RWPE2 (cell line): ENCODE measurements at places on chromosomes 4 and X.

- no peak for DNase-seq
Observed at GRCh38 chr4:36091997-36092396, 152.3 kb downstream of the ARAP2 start.

- no peak for DNase-seq
Observed at GRCh38 chr4:155785828-155786227, 27.0 kb downstream of the GUCY1B1 start.

DNA sequence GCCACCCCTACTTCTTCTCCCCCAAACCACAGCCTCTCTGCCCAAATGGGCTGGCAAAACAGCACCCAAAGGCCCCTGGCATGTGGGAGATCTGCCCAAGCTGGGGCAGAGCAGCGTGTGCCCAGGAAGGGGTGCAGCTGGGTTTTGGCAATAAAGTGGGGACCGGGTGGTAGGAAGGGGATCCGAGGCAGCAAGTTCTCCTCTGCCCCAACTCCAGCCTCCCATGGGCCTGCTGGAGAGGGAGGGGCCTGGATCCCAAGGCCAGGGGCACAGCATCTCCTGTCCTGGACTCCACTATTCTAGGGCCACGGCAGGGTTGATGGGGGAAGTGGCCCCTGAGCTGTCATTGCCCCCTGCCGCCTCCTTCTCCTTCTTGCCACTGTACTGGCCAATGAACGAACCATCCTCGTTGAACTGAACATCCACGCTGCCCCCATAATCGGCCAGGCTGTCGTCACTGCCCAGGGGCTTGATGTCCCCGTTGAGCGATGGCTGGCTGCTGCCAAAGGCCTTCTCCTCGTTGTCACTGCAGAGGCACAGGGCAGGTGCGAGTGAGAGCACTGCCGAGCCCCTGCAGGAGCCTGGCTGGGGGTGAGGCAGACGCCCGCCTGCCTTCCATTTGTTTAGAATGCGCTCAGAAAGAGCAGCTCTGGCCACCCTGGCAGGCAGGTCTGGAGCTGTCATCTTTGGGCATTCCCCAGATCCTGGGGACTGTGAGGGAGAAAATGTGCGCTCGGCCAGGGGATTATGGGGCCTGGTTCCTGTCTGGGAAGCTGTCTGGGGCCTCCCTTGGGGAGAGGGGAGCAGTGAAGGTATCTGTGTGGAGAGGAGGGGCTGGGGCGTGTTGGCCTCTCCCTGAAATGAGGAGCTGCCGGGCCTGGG lies 23.4 kb downstream of the L1CAM start:
- DNase-seq: no peak

- no peak for DNase-seq
Observed at GRCh38 chr4:139966383-139966782, 187.6 kb downstream of the MAML3 start.

DNA sequence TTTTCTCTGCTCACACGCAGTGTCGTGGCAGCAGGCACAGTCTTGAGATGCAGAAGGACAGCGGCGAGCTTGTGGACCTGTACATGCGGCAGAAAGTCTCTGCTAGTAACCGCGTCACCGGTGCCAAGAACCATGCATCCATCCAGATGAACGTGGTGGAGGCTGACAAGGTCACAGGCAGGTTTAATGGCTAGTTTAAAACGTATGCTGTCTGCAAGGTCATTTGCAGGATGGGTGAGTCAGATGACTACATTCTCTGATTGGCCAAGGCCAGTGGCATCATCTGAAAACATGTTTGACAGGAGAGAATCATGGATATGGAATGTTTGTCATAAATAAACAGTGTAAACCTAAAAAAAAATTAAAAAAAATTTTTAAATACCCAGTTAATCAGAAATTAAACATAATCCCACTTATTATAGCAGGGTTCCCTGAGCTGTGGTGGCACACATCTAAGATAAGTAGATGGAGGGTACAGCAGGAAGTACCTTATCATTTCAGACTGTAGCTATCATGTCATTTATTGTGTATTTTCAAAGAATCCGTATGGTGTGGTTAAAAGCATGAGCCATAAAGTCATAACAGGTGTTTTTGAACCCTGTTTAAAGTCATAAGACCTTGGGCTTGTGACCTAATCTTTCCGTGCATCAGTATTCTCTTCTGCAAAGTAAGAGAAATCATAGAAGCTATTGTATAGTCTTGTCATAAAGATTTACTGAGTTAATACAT lies 7.5 kb upstream of the BMP2K start:
- no peak for DNase-seq

DNA sequence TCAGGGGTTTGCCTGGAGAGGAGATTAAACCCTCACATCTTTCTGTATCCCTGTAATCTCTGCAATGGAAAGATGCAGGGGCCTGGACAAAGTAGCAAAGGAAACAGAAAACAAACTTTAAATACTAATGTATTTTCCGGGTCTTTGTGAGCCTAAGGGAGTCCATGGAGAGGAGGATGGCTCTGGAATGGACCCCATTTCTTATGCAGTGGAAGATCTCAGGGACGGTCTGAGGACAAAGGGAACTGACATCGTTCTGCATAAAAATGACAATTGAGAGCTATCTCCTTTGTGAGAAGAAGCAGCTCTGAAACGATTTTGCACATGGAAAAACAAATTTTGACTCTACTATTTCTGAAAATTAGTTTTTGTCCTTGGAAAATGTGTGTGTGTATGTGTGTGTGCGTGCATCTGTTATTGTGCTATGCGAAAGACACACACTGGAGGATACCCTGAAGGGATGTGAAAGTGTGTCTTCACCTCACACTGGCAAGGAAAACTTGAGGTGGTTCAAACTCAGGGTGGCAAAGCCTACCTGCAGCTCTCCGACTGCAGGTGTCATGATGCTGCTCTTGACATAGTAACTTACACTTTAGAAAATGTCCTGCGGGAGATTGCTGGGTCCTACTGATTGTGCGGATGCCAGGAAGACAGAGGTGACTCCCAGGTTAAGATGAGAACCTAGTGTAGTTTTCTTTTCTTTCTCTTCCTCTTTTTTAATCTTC lies 126.4 kb upstream of the JADE1 start:
- no peak for DNase-seq

- DNase-seq: no peak
Observed at GRCh38 chrX:78506248-78506647, 152.9 kb downstream of the RTL3 start.

- no peak for DNase-seq
Observed at GRCh38 chr4:3114377-3114776, 39.9 kb downstream of the HTT start.

- no peak for DNase-seq
Observed at GRCh38 chr4:140315970-140316369, 57.5 kb upstream of the SCOC start.

GRCh38 chr4:83328521-83329187 lies 6.0 kb downstream of the HPSE start:
- no peak for DNase-seq

- no peak for DNase-seq
Observed at GRCh38 chrX:137031517-137032340, 2.1 kb downstream of the GPR101 start.

- no peak for DNase-seq
Observed at GRCh38 chr4:158020734-158021346, 152.0 kb downstream of the GASK1B start.

GRCh38 chr4:129550281-129550785 lies 454.4 kb downstream of the C4orf33 start:
- no peak for DNase-seq
